Stimulated activated CD4-positive, alpha-beta T cell treated with anti-CD3 and anti-CD28 coated beads, Interleukin-2, amount 100 ng/mL, for 24 hours (primary cell): ENCODE measurements at places on chromosomes 13 and 19.

GRCh38 chr19:1854039-1854541 lies 5.8 kb upstream of the REXO1 start:
- no peak for DNase-seq

DNA sequence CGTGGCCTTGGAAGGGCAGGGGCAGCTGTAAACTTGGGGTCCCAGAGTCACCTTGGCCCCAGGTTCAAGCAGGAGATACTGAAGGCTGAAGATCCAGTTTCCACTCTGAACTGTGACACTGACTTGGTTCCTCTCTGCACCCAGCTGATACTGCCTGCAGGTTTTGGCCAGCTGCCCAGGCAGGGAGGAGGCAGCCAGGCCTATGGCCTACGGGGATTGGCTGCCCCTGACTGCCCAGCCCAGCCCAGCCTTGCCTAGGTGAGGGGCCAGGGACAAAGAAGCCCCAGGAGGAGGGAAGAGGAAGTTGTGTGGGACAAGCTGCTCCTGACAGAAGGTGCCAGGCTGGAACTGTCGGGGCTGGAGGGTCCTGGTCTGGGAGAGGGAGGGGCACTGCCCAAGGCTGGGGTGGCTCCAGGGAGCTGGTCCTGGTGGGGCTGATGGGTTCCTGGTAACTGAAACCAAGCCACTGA lies 51.7 kb upstream of the CYP4F8 start:
- DNase-seq, result no peak

- peak; percentile 67 for DNase-seq
These were observed 22.5 kb upstream of the ZNF429 start for GRCh38 chr19:21482863-21483276.

GRCh38 chr13:113828282-113828825 lies 35.5 kb downstream of the GAS6 start:
- no peak for DNase-seq

- DNase-seq, result no peak
These were observed 112.8 kb downstream of the RAB20 start for GRCh38 chr13:110448677-110449076.

- no peak for DNase-seq
These were observed 85.5 kb downstream of the CACNA1A start for GRCh38 chr19:13420780-13421179.

DNA sequence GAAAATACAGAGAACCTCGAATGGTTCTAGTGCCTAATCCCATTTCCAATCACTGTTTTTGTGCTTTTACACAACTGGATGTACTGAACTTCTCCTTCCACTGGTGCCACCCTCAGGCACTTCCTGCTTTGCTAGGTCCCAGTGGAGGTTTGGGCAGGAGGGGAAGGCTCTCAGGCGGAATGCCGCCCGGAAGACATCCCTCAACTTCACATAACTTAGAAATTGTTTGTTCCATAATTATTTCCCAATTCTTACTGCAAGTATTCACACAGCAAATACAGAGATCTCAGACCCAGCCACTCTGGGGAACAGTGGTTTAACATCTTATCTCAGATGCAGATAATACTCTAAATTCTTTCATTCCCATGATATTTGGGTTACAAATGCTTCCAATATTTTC lies 195.7 kb upstream of the IPO5 start:
- no peak for DNase-seq

DNA sequence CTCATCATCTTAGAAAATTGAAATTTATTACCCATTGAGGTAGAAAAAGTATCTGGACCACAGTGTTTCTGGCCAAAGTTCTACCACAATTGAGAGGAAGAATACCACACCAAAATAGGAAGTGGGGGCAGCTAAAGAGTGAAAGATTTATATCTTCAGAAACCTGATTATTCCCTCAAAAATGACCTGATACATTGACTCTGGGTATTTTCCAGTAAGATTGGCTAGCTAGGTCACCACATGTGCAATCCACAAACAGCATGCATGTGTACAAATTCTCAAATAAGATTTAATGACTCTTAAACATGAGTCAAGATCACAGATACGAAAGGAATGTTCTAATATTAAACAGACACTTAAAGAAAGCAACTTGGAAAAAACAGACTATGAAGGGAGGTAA lies 1516.2 kb upstream of the PCDH20 start:
- DNase-seq, result no peak

- DNase-seq, result no peak
These were observed 276.1 kb downstream of the NALCN start for GRCh38 chr13:101140087-101140770.

GRCh38 chr13:98052412-98052811 lies 90.5 kb upstream of the FARP1 start:
- DNase-seq, result no peak

- DNase-seq, result peak; percentile 83
These were observed 5.1 kb upstream of the KRTDAP start for GRCh38 chr19:35495107-35496064.

DNA sequence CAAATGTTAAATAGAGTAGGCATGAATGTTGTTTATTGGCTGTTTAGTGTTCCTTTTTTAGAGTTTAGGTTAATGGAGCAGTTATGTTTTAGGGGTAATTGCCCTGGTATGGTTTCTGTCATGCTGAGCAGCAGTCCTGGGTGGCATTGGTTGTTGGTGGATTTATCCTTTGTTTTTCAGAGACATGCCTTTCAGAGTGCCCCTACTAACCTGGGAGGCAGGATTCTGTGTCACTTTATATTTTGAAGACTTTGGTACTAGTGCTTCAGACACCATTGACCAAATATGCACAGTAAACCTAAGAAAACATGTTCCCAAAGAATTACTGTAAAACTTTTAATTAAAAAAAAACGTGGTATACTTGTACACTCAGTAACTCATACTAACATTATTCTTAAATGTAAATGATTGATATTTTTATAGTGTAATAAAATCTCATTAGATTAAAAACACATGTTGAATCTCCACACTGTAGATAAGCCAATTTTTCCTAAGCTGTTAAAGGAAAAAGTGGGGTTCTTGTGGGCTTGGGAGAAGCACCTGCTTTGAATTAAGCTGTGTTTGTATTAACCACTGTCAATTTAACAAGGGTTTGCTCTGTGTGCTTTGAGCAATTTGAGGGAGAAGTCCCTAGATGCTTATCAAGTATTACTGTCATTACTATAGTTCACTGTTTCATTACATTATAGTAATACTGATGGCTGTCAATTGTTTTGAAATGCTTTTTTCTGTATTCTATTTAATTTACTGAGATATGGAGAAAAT lies 133.2 kb downstream of the LMO7 start:
- DNase-seq, result no peak

DNA sequence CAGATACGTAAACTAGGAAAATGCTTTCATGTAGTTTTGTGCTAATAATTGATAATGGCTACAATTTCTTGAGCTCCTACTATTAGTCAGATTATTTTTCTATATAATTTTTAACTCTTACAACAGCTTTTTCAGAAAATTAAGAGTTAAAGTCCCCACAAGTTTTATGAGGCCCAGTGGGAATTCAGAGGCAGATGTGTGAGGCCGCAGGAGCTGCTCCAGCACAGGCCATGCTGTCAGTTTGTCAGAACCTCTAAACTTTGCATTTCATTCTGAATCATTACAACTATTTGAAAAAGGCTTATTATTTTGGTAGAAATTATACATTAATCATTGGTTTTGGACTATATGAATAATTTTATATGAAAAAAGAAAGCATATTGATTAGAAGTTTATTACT lies 370.8 kb downstream of the MYO16 start:
- DNase-seq, result no peak

DNA sequence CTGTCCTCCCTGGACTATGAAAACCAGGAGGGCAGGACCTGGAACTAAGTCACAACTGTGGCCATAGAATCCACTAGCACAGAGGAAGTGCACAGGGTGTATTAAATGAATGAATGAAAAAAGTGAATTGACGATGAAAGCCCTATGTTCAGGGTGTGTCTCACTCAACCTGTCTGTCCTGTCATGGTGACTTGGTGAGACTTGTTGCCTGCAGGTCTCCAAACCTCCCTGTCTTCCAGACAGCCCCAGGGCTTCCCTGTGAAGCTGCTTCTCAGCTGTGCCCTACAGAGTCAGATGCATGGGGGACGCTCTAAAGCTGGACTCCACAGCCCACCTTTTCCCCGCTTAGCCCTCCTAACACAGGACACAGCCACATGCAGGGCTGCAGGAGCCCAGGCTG lies 4.8 kb upstream of the IGFL1 start:
- no peak for DNase-seq

GRCh38 chr19:30224689-30225606 lies 147.2 kb upstream of the ZNF536 start:
- no peak for DNase-seq

DNA sequence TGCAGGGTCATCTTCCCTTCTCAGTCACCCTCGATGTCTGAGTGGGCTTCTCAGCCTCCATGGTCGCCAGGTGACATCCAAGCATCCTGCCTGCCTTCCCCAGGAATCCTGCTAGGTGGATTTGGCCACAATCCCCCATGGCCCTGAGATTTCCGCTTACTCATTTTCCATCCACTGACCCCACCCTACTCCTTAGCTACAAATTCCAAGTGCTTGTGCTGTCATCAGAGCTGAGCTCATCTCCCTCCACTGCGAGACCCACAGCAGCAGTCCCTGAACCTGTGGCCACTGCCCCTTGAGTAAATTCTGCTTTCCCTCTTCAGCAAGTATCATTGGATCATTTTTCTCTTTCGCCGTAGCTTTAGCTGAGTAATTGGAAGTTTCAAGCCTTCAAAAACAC lies 90.5 kb upstream of the ANKRD10 start:
- no peak for DNase-seq

- DNase-seq, result no peak
These were observed 20.3 kb downstream of the LYL1 start for GRCh38 chr19:13082192-13083007.

GRCh38 chr19:32368787-32369186 lies 23.4 kb downstream of the ZNF507 start:
- DNase-seq, result no peak

DNA sequence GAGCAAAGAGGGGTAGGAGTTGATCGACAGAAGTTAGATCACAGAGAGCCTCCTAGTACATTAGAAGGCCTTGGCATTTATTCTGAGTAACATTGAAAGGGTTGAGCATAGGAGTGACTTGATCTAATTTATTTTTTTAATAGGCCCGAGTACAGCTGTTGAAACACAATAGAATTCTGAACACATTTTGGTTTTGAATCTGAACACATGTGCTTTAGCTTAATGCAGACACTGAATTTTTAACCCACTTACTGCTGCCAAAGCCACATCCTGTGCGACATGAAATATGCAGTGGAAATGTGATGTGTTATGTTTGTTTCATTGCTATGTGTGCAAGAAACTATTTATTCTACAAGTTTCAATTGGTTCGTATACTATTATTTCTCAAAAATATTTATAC lies 1505.9 kb downstream of the PCDH9 start:
- DNase-seq, result no peak

GRCh38 chr19:49889687-49890348 lies 6.9 kb downstream of the IL4I1 start:
- DNase-seq, result peak; percentile 76

- no peak for DNase-seq
These were observed 104.6 kb upstream of the ZNF98 start for GRCh38 chr19:22526661-22527272.

DNA sequence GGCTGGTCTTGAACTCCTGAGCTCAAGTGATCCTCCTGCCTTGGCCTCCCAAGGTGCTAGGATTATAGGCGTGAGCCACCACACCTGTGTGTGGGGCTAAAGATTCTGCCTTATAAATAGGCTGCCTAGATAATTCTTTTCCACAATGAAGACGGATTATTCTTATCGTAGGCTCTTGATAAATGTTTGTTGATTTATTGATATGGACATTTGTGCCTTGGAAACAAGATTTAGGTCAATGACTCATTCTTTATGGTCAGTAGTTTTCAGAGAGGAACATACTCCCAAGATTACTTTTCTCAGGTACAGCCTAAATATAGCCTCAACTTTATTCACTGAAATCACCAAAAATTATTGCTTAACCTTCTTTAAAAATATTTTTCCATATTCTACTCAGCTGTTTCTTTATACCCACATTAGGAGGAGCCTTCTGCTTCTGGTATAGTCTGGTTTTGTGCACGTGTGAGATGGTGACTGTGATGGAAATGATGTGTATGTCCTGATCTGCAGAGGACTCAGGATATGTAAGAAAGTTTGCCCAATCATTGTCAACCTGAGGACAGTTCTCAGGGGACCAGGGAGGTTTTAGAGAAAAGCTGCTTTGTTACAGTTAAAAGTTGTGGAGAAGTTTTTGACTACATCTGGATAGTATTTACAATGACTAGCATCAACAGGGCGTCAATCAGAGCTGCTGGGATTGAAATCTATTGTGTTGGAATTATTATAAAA lies 208.9 kb downstream of the DNAJC15 start:
- DNase-seq, result no peak

- no peak for DNase-seq
These were observed 443.1 kb downstream of the MYO16 start for GRCh38 chr13:109072505-109072904.

DNA sequence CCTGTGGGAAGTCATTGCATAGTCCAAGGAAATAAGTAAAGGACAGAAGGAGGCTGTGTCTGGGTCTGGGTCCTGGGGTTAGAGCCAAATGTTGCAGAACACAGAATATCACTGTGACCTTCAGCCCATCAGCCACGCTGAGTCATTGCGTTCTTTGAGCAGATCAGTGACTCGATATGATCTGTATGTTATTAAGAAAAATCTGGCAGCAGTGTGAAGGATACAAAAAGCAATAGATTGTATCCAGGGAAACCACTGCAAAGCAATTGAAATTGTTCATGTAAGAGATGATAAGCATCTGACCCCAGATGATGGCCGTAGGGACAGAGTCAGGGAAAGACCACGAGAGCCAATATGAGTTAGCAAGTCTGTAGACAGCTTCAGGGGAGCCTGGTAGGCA lies 1575.1 kb upstream of the SLC10A2 start:
- DNase-seq, result no peak

DNA sequence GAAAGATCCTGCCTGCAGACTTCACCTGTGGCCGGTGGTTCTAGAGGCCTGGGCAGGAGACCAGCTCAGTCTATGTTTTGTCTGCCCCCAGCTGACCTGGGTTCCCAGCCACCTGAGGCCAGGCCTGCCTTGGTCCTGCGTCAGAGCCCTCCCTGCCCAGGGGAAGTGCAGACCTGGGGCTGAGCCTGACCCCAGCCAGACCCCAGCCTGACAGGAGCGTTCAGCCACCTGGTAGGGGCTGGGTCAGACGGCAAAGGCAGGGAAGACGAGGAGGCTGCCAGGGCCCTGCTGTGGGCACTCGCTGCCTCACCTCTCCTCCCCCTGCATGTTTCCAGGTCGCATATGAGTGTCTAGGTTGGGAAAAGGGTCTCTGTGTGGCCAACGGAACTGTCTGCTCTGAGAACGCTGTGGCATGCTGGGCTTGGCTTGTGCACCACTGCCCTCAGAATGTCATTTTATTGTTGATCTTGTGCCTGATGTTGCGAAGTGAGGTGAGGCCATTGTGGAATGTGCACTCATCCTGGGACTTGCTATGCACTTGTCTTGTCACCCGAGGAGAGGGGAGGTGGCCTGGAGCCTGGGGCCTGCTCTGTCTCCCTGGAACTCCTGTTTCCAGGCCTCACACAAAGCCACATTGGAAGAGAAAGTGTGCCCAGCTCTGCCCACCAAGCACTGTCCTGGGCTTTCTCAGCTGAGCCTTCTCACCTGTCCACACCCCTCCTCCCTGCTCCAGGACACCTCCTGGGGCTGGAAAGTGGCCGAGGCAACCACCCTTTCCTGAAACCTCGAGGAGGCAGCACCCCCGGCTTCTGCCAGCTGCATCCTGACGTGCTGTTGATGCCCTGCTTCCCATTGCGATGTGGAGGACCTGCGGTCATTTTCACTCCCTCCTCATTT lies 15.2 kb upstream of the MCF2L start:
- no peak for DNase-seq

- DNase-seq, result no peak
These were observed 34.7 kb downstream of the COL4A1 start for GRCh38 chr13:110272227-110272626.

GRCh38 chr13:111911754-111912452 lies 155.0 kb upstream of the SOX1 start:
- no peak for DNase-seq
